T-cell (primary cell): ENCODE measurements at places on chromosomes 1 and 21. TPM values are rescaled to one million over a fixed set of nuclear protein-coding genes. Genes with fewer than 3 reads are reported as not detected.

- H3K4me1 ChIP-seq = no peaks in the 10 kb centered on the region
- no peak overlapping the region for H3K27ac ChIP-seq
- no peak overlapping the region for H3K4me3 ChIP-seq
- DNase-seq = no peak
- H3K36me3 ChIP-seq = no peaks in the 10 kb centered on the region
Observed at GRCh38 chr1:211017075-211017718, 116.8 kb downstream of the KCNH1 start.

DNAI4 gene
- total RNA-seq = 11.7 TPM

DNA sequence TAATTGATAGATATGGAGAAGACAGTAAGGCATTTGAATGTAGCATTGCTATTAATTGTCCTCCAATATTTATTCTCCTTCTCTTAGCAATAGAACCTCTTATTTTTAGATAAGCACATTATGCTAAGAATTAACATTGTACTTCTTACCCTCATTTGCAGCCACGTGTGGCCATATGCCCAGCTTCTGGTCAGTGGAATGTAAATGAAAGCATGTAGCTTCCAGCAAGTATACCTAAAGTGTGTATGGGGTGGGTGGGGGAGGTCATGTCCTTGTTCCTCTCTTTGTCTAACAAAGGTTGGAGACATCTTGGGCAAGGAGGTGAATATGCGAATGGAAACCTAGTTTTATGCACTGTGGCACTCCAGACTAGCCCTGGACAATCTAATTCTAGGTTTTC lies 133.6 kb upstream of the HMCN1 start:
- H3K36me3 ChIP-seq = no peaks in the 10 kb centered on the region
- peaks cover 5% of the 10 kb centered on the region for H3K4me1 ChIP-seq
- no peak overlapping the region for H3K27ac ChIP-seq
- H3K4me3 ChIP-seq = no peak overlapping the region

STUM gene
- not detected for total RNA-seq

- no peak for DNase-seq
- H3K4me1 ChIP-seq = no peaks in the 10 kb centered on the region
- H3K4me3 ChIP-seq = no peak overlapping the region
Observed at GRCh38 chr1:198298640-198299039, 141.8 kb downstream of the NEK7 start.

GRCh38 chr1:30696831-30697230 lies 26.6 kb downstream of the MATN1 start:
- H3K36me3 ChIP-seq = no peaks in the 10 kb centered on the region
- H3K4me1 ChIP-seq = no peaks in the 10 kb centered on the region
- no peak overlapping the region for H3K27ac ChIP-seq
- H3K4me3 ChIP-seq = no peak overlapping the region
- no peak for DNase-seq
- H3K27me3 ChIP-seq = no peaks in the 10 kb centered on the region

- no peak overlapping the region for H3K4me3 ChIP-seq
- no peaks in the 10 kb centered on the region for H3K4me1 ChIP-seq
- H3K27ac ChIP-seq = no peak overlapping the region
- H3K36me3 ChIP-seq = no peaks in the 10 kb centered on the region
Observed at GRCh38 chr1:197435224-197435623, 167.2 kb downstream of the CRB1 start.

- no peak for DNase-seq
- no peak overlapping the region for H3K27ac ChIP-seq
- no peak overlapping the region for H3K4me3 ChIP-seq
- H3K36me3 ChIP-seq = no peaks in the 10 kb centered on the region
- no peaks in the 10 kb centered on the region for H3K27me3 ChIP-seq
Observed at GRCh38 chr1:246651012-246651695, 73.1 kb upstream of the SCCPDH start.

DNA sequence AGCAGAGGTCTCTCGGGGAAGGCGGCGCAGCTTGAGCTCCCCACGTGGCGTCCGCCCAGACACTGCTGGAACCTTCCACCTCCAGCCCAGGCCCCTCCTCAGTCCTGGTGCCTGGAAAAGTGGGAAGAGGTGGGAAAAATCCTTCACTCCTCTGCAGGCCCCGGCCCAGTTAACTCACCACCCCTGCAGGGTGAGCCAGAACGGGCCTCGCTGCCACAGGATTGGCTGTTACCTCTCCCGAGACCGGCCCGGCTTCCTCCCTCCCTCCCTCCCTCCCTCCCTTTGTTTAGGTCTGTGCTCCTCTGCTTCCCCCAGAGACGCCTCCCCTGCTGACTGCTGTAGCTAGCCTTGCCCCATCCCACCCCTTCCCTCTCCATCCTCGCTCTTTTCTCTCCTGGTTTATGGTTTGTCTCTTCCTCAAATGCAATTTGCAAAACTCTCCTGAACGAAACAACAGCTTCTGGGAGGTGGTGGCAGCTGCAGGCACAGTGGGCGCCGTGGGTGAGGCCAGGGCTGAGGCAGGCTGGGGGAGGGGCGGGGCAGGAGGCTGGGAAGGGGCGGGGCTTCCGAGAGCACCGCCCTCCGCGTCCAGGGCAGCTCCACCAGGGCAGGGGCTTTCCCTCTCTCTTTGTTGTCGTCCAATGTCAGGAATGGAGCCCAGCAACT lies 6.5 kb downstream of the CAPN9 start:
- no peak overlapping the region for H3K27ac ChIP-seq
- peak; percentile 15 for DNase-seq

GRCh38 chr1:239725933-239726332 lies 339.6 kb downstream of the CHRM3 start:
- no peaks in the 10 kb centered on the region for H3K36me3 ChIP-seq
- no peaks in the 10 kb centered on the region for H3K27me3 ChIP-seq
- no peak for DNase-seq
- peaks cover 8% of the 10 kb centered on the region for H3K4me1 ChIP-seq
- no peak overlapping the region for H3K27ac ChIP-seq

ACTL8 gene
- not detected for total RNA-seq

PROX1 gene
- total RNA-seq = 0.35 TPM

CAMK2N1 gene
- total RNA-seq = 7.8 TPM

KCNE2 gene
- total RNA-seq = not detected

GRCh38 chr1:93549131-93549530 lies 101.2 kb downstream of the FNBP1L start:
- H3K36me3 ChIP-seq = no peaks in the 10 kb centered on the region
- no peak overlapping the region for H3K4me3 ChIP-seq
- H3K4me1 ChIP-seq = no peaks in the 10 kb centered on the region
- H3K27me3 ChIP-seq = no peaks in the 10 kb centered on the region
- no peak for DNase-seq
- no peak overlapping the region for H3K27ac ChIP-seq

GRCh38 chr1:22163137-22163536 lies 20.2 kb upstream of the WNT4 start:
- H3K4me3 ChIP-seq = no peak overlapping the region
- H3K36me3 ChIP-seq = no peaks in the 10 kb centered on the region
- no peak overlapping the region for H3K27ac ChIP-seq
- DNase-seq = no peak
- no peaks in the 10 kb centered on the region for H3K27me3 ChIP-seq
- no peaks in the 10 kb centered on the region for H3K4me1 ChIP-seq

DNA sequence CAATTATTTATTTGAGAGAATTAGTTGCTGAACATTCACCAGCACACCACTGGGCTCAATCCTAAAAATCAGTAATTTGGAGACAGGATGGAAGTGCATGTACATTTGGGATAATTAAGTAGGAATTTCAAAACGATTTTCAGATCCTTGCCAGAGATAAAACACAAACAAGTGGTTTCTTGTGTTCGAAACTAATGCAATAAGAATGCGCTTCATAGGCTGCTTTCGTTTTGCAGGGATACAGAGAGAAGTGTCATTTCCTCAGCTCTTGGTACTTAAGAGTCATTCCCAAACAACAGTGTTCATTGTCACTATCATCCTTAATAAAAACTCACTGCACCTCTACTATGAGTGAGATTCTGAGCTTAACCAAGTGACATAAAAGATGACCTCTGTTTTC lies 20.6 kb upstream of the USP24 start:
- DNase-seq = no peak
- H3K36me3 ChIP-seq = no peaks in the 10 kb centered on the region
- H3K27ac ChIP-seq = no peak overlapping the region
- peaks cover 5% of the 10 kb centered on the region for H3K27me3 ChIP-seq

- peaks cover 18% of the 10 kb centered on the region for H3K27me3 ChIP-seq
- H3K36me3 ChIP-seq = no peaks in the 10 kb centered on the region
- no peak overlapping the region for H3K4me3 ChIP-seq
- peaks cover 7% of the 10 kb centered on the region for H3K4me1 ChIP-seq
- H3K27ac ChIP-seq = no peak overlapping the region
- DNase-seq = no peak
Observed at GRCh38 chr1:201444792-201445191, 23.3 kb upstream of the TNNI1 start.
